ENCODE measurements at places on chromosomes 4 and X.

GRCh38 chr4:174874898-174875297 lies 43.3 kb upstream of the ADAM29 start:
- no peak for DNase-seq

- DNase-seq: no peak
These were observed 2.2 kb downstream of the BTK start for GRCh38 chrX:101383679-101384205.

DNA sequence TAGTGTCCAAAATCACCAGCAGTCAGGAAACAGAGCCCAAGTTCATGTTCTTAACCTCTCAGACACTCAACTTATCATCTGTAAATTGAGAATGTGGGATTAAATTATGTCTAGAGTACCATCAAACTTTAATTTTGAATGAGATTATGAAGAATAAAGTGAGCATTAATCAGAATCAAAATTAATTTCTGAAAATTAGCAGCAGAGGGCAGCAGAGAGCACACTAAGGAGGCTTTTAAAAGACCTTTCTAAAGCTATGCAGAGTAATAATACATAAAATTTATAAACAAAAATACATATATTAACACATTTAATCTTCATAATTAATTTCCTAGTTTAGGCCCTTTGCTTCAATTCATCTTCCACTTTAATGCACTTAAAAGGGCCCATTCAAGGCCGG lies 7.1 kb downstream of the TASL start:
- no peak for DNase-seq

DNA sequence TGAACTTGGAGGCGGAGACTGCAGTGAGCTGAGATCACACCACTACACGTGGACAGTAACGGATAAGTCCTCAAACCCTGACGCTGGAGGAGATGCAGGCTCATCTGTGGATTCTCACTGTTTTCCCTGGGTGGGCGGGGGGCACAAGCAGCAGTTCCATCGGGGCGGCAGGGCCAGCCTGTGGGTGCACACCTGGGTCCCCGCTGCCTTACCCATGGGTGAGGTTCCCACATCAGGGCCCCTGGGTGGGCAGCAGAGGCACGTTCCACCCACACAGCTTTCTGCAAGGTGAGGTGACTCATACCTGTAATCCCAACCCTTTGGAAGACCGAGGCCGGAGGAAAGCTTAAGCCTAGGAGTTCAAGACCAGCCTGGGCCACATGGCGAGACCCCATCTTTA lies 56.6 kb upstream of the MXD4 start:
- no peak for DNase-seq

GRCh38 chr4:16852228-16852627 lies 46.2 kb downstream of the LDB2 start:
- no peak for DNase-seq

DNA sequence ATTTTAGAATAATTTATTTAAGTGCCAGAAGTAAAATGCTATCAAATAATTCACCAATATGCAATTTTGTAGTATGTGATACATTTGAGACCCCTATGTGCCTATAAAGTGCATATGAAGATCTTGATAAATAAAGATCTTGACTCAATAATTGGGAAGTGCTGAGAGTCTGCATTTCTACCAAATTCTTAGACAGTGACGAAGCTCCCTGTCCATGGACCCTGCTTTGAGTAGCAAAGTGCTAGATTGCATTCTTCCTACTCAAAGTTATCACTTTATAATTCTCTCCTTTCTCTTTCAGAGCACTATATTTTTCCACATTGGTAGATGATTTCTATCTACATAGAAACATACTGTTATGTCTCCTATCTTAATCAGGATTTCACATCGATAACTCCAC lies 1393.9 kb downstream of the ARAP2 start:
- DNase-seq: no peak

DNA sequence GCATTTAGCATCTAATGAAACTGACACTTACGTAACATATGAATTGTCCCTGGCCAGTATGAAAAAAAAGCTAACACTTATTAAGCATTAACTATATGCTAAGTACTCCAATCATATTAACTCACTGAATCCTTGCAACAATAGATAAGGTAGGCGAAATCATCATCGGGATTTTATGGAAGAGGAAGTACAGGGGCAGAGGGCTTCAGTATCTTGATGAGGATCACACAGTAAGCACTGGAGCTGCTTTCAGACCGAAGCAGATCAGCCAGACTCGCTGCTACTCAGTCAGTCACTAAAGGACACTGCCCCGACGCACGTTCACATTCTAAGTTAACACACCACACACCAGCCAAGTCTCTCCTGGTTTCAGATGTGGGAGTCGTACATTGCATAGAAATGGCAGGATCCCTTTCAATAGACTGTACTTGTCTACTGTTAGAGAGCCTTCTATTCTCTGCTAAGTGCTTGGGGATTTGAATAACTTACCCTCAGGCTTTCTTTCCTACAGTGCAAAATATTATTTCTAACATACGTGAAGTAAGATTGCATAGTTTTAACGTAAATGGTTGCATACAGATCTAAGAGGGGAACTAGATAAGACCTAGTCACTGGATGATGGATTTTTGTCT lies 540.2 kb upstream of the TENM3 start:
- DNase-seq: no peak

GRCh38 chrX:33307911-33308354 lies 96.6 kb upstream of the DMD start:
- no peak for DNase-seq

- no peak for DNase-seq
These were observed 63.7 kb upstream of the PDGFRA start for GRCh38 chr4:54165438-54165837.

DNA sequence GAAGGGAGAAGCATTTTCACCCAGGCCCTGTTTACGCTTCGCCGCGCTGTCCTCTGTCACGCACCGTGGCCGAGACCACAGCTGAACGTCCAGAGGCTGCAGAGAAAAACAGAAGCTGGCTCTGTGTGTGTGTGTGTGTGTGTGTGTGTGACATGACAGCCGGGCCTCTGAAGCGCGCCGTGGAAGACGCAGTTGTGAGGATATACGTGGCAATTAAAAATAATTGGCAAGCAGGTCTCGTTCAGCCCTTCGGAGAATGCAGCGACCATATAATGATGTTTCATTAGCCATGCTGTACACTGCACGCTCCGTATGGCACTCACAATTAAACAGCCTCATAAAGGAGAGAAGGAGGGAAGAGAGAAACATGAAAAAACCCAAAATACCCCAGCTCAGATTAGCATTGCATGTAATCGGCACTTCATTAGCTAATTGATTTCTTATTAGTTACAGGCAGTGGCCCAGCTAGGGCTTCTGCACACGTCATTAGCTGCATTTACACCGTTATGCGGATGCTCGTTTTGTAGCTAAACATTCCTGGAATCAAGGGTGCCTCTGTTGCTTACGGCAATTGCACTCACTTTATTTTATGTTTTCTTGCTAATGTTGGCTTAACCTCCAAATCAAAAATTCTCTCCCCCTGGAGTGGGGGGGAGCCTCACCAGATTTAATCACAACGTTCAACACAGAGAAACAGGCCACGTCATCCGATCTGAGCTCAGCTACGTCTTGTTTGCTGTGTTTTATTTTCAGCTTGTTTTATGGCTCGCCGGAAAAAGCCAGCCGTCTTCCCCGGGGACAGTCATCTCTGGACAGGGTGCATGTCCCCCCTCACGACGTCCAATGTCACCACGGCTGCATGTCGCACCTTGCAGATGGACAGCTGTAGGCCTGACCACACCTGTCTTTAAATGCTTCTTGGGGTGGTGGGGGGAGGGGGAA lies 74.6 kb upstream of the SHOX start:
- no peak for DNase-seq

Measured in stimulated activated CD4-positive, alpha-beta T cell treated with anti-CD3 and anti-CD28 coated beads, TNF-alpha, amount 100 ng/mL, for 24 hours (primary cell).